Keratinocyte (primary cell): ENCODE measurements at places on chromosomes 3 and 15.

DNA sequence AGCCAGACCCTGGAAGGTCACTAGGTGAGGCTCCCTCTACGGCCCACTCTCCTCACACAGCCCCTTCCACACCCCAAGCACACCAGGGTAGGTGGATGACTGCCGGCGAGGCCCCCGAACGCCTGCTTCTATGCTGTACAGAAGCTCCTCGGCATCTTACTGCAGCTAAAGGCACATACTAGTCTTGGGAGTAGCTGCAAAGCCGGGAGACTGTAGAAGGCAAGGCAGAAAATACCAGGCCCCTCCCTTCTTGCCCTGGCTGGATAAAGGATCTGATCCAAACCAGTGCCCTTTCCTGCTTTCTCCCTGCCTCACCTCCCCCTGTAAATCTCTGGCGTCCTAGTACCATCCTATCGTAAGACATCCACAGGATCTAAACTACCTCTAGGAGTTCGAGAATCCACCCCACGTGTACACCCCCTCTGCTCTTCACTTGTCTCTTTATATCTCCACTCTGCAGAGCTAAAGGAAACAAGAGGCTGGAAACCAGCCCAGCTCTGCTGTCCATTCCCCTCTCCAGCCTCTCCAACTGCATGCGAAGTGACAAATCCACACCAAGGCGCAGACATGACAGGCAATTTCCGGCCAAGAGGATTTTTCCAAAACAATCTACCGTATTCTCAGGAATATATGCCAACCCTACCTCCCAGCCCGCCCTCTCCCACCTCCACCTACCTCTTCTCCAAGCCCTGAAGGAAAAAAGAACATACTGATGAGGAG, 11.8 kb downstream of the TNK2 start:
- DNase-seq, result no peak

DNA sequence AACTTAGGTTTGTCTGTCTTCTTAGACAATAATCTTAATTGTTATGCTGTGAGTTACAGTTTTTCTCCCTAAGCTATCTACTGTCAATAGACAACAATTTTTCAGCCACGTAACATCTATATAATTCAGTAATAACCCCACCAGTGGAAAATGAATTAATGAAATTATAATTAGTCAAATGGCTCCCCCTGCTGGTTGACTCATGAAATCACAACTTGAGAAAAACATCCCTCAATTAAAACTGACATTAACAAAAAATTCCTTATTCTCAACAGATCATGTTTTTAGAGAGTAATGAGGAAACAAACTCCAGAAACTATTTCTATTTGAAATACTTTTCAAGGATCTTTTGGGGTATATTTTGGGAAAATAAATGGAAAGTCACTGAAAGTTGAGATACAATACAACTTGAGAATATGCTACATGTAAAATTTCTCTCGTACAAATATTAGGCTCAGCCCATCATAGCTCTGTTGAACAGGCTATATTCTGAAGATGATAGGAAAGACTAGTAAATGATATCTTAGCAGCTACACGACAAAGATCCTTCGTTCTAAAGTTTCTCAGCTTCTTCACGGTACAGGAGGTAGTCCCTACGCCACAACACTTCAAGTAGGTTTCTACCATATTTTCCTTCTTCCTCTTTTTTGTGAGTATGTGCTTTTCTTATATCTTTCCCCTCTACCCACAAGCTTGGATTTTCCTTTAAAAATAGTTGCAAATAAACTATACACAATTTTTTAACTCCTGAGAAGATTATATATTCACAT, 20.7 kb downstream of the PPP1R2 start:
- no peak for DNase-seq

DNA sequence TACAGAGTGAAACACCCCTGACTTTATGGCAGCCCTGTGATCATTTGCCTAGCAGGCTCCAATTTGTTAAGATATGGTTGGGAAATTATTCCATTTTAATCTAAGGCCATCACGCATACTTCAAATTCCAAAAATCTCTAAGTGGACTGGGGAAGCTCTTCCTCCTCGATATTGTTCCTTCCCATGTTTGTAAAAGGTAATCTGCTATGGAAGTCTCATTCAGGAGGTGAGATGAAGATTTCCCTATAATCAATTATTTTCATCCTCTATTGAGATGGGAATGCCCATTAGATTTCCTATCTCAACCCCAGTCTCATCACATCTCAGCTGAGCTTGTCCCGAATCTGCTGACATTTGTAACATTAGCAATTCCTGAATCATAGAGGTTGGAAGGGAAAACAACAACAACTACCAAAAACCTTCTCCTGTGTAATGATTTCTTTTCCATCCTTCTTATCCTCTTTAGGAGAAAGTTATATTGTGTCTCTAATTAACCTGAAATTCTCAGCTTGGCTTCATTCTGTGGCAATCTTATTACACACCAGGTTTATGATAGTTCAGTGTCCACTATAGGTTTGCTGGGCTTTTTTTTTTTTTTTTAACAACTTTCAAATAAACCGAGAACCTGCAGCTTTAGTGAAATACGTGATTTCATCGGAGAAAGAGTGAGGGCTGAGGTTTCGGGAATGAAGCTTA, 2.2 kb upstream of the NR2F2 start:
- no peak for DNase-seq

DNA sequence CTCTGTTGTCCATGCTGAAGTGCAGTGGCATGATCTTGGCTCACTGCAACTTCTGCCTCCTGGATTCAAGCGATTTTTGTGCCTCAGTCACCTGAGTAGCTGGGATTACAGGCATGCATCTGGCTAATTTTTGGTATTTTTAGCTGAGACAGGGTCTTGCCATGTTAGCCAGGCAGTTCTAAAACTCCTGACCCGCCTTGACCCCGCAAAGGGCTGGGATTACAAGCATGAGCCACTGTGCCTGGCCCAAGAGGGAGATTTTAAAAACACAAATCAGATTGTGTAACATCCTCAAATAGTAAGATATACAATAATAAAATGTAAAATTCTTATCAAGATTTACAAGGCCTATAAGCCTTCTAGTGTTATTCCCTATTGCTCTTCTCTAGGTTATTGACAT, 62.5 kb upstream of the PHLDB2 start:
- no peak for DNase-seq

- DNase-seq, result no peak
These were observed 172.7 kb downstream of the WDR72 start for GRCh38 chr15:53586799-53587198.

- peak; percentile 13 for DNase-seq
These were observed 64.4 kb upstream of the PPARG start for GRCh38 chr3:12224181-12225147.

- DNase-seq, result no peak
These were observed 133.1 kb upstream of the CPNE4 start for GRCh38 chr3:132167870-132168269.

DNA sequence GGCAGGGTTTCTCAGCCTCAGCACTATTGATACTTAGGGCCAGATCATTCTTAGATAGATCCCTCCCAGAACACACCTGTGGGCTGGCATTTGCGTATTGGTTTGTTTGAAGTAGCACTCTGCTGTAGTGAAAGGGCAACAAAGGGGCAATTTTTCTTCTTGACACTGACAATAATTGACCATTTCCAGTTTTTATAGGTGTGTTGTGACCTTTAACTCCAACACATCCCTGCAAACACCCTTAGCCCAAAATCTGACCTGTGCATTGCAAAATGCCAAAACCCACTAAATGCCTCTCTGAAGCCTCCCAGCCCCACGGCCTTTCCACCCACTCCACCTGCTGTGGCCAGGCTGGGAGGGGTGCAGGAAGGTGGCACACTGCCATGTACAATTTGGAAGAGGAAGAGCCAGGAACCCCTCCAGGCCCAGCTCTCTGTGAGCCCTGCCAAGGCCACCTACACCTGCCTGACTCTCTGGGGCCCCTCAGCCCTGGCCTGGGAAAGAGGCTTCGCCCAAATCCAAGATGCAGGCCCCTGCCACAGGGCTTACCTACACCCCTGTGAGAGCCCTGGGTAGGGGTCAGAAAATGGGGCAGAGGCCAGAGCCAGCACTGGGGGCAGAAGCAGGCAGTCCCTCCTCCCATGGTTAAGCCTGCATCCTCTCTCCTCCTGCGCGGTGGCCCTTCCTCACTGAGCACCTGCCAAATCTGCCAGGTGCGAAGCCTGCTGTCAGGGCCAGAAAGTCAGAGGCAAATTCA, 9.6 kb upstream of the CYP11A1 start:
- no peak for DNase-seq

DNA sequence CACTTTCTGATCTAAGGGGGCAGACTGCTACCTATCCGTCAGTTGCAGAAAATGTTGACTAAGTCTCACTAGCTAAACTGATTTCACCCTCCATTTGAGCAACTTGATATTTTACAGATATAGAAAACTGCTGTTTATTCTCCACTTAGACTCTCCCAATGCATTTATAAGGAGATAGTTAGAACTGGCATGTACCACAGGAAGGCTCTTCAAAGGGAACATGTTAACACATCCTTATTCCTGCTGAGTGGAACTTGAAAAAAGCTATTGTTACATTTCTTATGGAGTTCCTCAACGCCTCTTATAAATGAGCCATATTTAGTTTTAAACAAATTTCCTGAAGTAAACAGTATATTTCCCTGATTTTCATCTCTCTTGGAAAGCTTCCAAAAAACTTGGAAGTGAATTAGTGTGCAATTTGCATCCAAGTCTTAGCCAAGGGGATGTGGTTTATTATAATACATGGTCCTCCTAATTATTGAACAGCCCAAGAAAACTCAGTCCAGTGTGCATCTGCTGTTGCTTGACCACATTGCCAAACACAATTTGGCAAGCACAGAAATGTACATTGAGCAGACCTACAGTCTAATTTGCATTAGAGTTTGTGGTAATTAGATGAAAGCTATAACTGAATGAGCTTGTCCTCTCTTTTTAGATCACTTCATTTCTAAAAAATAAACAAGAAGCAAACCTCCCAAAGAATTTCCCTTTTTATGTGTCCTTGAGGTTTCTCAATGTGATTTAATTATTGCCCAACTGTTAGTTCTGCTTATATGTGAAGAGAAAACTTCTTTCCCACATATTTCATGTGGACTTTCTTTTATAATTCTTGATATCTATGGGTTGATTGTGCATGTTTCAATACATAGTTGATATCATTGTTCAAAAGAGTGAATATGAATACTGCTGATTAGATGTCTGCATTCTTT, 72.6 kb upstream of the DPH6 start:
- DNase-seq, result no peak

- no peak for DNase-seq
These were observed 15.3 kb downstream of the B3GNT5 start for GRCh38 chr3:183268366-183268765.

GRCh38 chr3:112672716-112673541, 32.0 kb upstream of the CCDC80 start:
- DNase-seq, result no peak

DNA sequence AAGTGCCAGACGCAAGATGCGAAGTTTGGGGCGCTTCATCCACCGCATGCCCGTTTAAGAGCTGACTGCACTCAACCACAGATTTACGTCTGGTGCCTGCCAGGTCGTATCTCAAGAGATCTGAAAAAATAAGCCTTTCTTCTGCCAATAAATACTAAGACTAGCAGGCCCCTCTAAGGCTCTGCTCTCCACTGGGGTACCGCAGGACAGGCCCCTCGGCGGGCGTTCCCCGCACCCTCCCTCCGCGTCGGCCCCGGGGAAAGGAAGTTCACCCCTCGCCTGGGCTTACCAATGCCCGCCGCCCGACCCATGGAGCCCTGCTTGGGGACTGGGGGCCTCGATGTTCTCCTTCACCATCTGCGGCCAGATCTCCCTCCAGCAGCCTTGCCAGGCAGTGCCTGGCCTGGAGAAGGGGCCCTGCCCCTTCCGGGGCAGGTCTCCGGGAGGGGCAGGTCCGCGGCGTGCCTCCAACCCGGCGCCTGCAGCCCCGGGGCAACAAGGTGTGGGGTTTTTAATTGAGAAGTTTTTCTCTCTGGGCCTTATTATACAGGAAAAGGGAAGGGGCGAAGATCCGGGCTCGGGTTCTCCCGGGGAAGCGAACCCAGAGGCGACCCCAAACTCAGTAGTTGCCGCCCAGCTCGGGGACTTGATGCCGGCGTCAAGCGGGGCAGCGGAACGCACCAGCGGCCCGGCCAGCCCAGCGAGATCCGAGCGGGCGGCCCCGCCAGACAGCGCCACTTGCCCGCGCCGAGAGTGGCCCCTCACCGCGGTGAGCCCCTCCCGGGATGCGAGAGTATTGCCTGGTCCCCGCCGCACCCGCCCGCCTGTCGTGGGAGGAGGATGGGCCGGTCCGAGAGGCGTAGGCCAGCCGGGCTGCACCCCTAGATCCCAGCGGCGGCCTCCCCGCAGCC, 735 bp downstream of the GOLGA8B start:
- DNase-seq, result peak; percentile 7

- no peak for DNase-seq
These were observed 519.7 kb downstream of the FOXP1 start for GRCh38 chr3:71063773-71064290.

GRCh38 chr15:39698444-39699390, 83.9 kb downstream of the FSIP1 start:
- no peak for DNase-seq

GRCh38 chr15:83046558-83047127, 20.4 kb downstream of the BTBD1 start:
- no peak for DNase-seq

- no peak for DNase-seq
These were observed 58.9 kb downstream of the LINGO1 start for GRCh38 chr15:77573802-77574201.

- DNase-seq, result no peak
These were observed 19.1 kb upstream of the APEH start for GRCh38 chr3:49654955-49655556.

DNA sequence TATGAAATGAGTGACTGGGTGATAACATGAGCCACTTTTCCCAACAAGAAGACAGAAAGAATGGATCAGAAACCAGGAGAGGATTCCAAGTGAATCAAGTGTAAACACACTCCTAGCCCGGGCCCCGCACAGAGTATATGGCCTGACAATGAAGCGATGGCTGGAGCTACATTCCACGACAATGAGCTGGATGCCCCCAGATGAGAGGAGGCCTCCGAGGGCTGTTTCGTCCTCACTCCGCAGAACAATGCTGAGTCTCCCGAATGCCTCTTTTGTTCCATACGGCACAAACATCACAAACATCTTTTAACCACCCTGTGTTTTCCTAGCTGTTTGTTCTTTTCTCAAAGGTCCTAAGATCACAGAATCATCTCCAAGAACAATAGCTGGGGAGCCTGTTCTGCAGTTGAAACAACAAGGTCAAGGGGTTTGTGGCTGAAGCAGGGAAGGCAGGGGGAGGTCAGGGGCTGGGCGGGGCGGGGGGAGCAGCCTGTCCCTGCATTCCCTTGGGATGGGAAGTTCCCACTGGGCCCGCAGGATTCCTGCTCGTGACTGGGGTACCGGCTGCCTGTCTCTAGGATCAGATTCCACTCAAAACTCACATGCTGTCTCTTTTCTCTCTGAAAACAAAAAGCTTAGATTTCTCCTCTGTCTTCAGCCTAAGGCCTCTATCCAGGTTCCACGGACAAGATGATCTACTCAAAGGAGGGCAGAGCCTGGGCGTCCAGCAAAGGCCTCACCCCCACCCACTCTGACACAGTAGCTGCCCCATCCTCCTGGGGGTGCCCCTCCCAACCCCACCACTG, 151.3 kb downstream of the XXYLT1 start:
- no peak for DNase-seq

- DNase-seq, result no peak
These were observed 8.7 kb downstream of the FOXL2 start for GRCh38 chr3:138938056-138938876.
